ENCODE measurements at places on chromosomes 11 and 22. TPM values are rescaled to one million over a fixed set of nuclear protein-coding genes. Genes with fewer than 3 reads are reported as not detected.

Gene RASSF10
- 0.25 TPM for total RNA-seq

Gene OR52A5
- not detected for total RNA-seq

Gene AP1B1
- total RNA-seq = 28.2 TPM

Gene MAPK8IP1
- 4.6 TPM for total RNA-seq

Gene TMEM191B
- 0.74 TPM for total RNA-seq

- no peak for DNase-seq
These were observed 4.1 kb upstream of the ELFN2 start for GRCh38 chr22:37431366-37431765.

DNA sequence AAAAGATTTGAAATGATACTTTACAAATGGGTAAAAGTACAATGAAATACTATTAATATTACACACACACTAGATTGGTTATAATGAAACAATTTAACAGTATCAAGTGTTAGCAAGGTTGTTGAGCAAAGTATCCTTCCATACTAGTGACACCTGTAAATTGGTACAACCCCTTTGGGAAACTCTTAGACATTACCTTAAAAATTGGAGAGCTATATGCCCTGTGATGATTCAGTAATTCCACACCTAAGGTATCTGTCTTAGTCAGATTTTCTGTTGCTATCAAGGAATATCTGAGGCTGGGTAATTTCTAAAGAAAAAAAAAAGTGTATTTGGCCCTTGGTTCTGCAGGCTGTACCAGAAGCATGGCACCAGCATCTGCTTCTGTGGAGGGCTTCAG is 7.4 kb upstream of the GDPD4 start:
- DNase-seq = no peak

DNA sequence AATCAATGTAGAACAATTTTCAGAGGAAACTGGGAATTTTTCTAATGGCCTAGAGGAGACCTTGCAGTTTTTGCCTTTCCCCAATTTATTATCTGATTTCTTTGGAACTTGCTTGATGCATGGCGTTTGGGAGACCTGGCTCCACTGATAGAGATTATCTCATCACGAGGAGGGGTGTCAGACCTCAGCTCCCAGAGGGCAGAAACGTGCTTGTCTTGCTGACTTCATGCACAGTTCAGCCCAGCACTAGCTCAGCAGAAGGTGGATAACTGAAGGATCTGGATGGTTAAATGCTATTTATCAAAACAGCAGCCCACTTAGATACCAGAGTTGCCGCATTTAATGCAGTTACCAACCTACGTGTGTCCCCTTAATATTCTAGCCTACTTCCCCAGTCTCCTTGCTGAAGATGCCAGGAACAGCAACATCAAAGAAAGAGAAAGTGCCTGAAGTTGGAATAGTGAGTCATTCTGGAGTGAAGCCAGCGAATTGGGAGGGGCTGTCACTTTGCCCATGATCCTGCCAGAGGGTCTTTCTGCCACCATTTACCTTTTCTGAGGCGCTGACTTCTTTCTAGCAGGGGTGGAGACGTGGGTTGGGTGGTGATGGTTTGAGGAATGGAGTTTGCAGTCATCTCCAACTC is 133.5 kb upstream of the CADM1 start:
- no peak for DNase-seq

All from left ventricle myocardium inferior (tissue), 1 donor.